Foreskin melanocyte (primary cell): ENCODE measurements at places on chromosomes 1 and 21.

- peak; percentile 23 for DNase-seq
Measured at GRCh38 chr1:45490121-45490625, 790 bp downstream of the TESK2 start.

DNA sequence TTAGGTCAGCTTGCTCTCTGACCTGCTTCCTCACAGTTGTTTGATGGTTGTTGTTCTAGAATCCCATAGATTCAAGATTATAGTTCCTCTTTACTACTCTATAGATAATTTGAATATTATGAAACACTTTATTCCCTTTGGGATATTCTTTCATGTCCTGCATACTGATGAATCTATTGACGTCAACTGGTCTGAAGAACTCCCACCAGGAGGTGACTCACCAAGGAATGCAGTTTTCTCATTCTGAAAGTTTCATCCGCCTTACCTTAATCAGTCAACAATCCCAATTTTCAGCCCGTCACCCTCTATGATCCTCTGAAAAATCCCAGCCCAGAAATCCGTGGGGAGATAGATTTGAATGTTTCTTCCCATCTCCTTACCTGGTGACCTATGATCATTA, 834.1 kb upstream of the PRMT6 start:
- no peak for DNase-seq

DNA sequence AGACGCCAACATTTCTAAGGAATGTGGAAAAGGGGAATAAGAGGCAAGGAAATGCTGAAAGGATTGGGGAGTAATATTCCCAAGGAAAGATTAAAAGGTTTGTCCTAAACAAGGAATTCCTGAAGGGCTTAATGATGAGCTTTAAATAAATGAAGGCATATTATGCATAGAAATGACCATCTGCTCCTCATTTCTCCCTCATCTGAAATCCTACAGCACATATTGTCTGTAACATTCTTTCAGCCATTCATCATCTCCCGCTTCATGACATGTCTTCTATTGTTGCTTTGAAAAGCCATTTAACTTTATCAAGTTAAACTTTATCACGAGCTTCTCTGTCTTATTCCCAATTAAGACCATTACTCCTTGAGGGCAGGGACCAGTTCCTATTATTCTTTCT, 608.7 kb upstream of the PLXNA2 start:
- DNase-seq = no peak

DNA sequence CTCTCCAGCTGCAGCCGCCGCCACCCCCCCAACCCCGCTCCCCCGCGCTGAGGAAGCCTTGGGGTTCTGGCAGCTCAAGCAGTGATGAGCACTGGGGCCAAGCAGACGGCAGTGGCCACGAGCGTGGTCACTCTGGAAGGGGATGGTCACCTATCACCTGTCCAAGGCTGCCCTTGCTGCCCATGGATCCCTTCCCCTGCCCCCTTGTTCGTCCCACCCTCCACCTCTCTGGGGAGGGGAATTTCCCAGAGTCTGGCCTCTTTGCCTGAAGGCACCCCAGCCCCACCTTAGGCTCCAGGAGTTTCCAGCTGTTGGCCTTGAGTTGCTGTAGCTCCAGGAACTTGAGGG, 7.2 kb upstream of the SMIM12 start:
- DNase-seq = no peak

- DNase-seq = no peak
Measured at GRCh38 chr1:192756314-192756713, 52.5 kb upstream of the RGS2 start.

GRCh38 chr1:10724948-10725847, 71.2 kb downstream of the CASZ1 start:
- DNase-seq = no peak

GRCh38 chr1:209850342-209850979, 22.7 kb downstream of the UTP25 start:
- peak; percentile 88 for DNase-seq

- no peak for DNase-seq
Measured at GRCh38 chr1:9269721-9270120, 23.0 kb upstream of the SPSB1 start.

DNA sequence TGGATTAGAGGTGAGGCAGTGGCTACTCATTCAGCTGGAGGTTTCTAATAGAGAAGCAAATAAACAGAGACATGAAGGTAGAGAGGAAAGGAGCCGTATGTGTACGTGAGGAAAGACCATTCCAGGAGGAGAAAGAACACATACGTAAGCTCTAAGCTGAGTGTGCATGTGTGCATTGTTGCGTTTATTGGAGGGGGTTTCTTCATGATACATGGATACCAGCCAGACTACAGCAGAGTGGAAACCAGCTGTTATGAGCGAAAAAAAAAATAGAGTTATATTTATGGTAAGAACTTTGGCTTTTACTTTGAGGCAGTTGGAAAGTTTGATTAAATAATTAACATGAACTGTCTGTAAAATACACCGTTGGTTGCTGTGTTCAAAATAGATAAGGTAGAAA, 173.4 kb upstream of the RGS18 start:
- no peak for DNase-seq

- no peak for DNase-seq
Measured at GRCh38 chr21:18058731-18059398, 185.8 kb upstream of the CHODL start.

DNA sequence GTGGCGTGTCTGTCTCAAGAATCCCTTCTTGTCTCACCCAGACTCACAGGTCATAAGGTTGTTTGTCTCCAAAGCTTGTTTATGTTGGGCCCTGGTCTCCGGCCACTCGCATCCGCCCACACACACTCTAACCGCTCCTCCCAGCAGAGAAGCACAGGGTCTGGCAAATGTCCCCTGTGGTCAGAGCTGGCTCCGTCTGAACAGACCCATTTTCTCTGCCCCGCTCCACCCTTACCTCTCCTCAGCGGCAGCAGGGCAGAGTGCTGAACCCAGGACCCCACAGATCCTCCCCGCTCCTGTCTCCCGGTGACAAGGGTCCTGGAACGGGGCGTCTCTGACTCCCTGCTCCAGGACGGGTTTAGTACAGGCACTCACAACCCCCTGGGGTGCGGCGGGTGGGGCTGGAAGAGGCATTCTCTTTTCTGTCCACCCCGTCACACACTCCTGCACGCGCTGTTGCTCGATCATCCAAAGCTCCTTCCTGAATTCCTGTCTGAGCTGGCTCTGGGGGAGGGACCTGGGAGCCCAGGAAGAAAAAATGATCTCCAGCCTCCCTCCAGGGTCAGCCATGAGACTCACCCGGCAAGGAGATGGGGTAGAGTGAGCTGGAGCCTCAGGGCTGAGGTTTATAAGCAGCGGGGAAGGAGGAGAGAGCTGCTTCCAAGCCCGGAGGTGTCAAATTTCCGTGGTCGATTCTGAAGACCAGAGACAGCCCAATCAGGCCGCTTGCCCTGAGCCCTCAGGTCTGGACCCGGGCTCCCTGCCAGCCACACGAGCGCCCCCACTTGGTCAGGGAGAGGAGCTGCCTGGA, at the start of gene S100A13:
TSS of gene S100A13 (minus strand) at position 602 of the 811 bp plus-strand sequence. CDS start 1,033 bp downstream, outside the sequence.
- DNase-seq = peak; percentile 90

DNA sequence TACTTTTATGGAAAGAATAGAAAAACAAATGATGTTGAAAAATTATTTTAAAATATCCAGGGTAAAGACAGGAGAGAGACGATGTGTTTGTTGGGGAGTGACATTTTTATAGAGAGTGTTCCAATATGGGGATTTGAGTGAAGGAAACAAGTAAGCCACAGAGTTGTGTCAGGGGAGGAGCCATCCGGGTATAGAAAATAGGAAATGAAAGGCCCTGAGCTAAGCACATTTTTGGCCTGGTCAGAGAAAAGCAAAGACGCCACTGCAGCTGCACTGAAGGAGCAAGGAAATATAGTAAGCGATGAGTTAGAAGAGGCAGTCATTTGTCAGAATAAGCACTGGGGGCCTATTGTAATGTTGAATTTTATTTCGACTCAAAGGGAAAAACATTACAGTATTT, 107.3 kb upstream of the ADGRL4 start:
- no peak for DNase-seq

DNA sequence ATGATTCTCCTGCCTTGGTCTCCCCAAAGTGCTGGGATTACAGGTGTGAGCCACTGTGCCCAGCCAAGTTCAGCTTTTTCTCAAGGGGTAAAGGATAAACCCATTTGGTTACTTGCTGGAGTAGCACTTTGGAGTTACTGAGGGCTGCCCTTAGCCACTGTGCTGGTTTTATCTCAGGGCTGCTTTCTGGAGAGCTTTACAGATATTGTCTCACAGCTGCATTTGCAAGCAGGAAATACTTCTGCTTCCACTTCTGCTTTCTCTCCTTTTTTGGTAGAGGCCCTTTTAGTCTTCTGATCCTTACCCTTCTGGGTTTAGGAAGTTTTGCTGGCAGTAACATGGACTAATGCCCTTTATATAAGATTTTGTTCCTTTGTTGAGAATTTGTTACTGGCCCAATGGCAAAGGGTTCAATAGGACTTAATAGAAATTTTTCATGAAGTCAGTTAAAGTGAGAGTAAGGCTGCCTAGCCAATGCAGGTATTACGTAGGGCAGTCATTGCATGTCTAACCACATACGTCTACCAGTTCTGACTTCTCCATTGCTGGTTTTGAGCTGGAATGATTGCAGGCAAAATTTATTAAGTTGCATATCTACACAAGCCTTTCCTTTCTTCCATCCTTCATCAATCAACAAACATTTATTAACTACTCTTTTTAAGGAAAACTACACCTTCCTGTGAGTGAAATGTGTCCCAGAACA, 24.4 kb downstream of the CAP1 start:
- DNase-seq = no peak

DNA sequence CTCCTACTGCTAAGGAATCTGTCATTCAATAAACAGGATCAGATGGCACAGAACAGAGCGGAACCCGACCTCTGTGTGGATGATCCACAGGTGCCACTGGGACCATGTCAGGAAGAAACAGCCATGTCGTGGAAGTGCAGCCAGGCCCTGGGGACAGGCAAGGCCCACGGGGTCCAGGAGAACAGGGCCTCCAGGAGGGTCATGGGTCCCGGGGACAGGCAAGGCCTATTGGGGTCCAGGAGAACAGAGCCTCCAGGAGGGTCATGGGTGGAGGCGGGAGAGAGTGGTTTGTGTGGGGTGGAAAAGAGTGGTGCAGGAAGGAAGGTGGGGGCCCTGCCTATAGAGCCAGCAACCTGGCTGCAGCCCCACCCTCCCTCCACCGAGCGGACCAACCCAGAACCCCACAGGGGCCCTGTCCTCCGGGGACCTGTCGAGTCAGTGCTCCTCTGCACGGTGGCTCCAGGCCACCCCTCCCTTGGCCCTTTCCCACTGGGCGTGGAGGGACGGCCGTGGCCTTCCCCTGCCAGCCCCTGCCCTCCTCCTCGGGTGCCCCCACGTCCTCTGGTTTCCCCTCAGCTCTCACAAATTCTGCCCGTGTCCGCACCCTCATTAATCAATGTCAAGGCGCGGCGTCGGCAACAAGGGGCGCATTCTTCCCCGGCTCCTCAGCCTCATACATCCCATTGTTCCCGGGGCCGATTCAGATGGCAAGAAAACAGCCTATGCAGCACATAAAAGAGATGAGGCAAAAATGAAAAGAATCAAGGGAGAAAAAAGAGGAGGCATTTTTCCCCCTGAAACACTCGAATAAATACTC, 146.4 kb downstream of the PRDM16 start:
- DNase-seq = peak; percentile 59

DNA sequence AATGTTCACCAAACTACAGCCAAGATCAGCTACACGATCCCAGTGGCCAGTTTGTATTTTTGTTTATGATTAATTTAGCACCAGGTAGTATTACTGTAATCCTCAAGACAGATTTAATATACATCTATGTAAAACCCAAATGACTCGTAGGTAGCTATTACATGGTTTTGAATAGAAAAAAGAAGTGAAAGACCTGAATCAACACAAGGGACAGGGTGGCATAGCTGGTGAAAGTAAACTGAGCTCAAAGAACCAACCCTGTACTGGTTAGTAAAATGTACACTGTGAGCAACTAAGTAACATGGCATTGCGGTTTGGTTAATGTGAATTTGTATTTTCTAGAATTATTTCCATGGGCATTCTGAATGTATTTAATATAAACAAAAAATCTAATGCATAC, 8.8 kb downstream of the GPATCH2 start:
- no peak for DNase-seq

DNA sequence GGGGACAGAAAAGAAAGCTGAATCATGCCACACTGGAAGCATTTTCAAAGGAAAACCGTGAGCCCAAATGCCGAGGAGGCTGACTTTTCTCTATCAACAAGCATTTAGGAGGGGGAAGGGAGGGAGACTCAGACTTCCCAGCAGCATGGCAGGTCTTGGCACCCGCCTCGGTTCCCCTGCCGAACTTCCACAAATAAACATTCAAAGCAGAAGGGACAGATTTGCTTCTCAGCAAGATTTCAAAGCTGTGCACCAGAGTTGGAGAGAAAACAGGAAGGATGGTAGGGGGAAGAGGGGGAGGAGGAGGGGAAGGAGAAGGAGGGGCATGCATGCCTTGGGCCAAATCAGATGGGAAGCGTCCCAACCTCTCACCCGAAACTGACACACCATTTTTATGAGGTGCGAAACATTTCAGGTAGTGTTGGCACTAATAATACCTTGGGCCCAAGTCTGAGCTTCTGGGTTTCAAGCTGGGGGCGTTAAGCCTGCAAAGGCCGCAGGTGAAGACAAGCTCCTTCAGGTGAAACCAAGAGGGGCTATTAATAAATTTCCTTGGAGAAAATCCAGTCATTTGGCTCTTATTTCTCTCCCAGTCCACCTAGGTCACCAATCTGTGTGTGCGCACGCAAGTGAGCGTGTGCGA, 26.4 kb downstream of the ABCA4 start:
- no peak for DNase-seq

DNA sequence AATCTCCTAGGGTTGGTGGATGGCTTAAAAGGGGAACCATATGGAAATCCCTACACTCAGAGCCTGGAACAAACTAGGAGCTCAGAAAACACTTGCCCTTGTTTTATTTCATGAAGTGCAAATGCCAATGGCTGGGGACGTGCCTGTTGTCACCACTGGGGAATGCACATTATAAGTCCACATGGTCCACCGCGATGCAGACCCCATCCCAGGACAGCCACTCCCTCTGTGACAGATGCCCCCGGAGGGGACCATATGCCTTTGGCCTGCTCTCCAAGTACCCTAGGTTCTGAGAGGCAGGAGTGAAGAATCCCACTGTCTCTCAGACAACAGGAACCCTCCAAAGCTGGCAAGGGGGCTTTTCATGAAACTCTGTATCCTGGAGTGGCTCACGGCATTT, 42.3 kb downstream of the LRP8 start:
- DNase-seq = no peak

GRCh38 chr1:161200421-161200991, 1.7 kb upstream of the ADAMTS4 start:
- no peak for DNase-seq

- DNase-seq = no peak
Measured at GRCh38 chr1:162389021-162389818, 7.7 kb downstream of the C1orf226 start.

DNA sequence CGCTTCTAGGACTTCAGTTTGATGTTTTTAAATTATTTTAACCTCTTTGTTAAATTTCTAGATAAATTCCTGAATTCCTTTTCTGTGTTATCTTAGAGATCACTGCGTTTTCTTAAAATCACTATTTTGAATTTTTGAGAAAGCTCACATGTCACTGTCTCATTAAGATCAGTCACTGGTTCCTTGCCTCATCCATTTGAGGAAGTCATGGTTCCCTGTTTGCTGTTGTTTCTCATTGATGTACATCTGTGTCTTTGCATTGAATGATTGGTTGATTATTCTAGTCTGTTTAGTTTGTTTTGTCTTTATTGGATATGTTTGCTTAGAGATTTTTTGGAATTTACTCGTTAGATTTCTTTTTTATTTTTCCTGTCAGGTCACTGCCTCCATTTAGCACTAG, 50.1 kb downstream of the CRP start:
- no peak for DNase-seq
